Choroid plexus epithelial cell (primary cell): ENCODE measurements at places on chromosomes 1 and 21.
A peak's percentile ranks its signal among the peaks of the same experiment; 100 is the strongest.

DNA sequence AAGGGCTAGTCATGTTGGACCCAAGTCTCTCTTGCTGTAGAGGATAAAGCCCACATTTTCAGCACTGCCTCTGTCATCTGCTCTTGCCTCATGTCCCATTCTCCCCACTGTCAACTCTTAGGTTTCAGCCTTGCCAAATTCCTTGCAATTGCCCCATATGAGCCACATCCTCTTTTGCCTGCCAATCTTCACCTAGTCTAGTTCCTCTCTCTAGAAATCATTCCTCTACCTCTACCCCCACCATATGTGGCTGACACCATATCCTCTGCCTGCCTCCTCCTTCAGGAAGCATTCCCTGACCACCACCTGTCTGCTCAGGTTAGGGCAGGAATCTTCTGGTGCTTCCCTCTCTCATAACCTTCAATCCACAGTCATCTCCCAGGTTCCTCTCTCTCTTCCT, 38.2 kb downstream of the SLC9A1 start:
- peak; percentile 16 for DNase-seq

DNA sequence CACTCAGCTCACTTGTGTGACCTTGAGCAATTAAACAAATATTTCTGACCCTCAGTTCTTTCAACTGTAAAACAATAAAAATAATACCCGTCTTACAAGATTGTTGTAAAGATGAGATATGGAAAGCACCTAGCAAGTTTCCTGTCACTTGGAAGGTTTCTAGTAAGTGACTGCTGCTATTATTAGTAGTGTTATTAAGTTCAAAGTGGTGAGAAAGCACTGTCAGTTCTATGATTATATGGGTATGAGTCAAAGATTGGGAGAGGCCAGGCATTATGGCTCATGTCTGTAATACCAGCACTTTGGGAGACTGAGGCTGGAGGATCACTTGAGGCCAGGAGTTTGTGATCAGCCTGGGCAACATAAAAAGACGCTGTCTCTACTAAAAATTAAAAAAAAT, 145.4 kb downstream of the C1orf21 start:
- DNase-seq, result no peak

DNA sequence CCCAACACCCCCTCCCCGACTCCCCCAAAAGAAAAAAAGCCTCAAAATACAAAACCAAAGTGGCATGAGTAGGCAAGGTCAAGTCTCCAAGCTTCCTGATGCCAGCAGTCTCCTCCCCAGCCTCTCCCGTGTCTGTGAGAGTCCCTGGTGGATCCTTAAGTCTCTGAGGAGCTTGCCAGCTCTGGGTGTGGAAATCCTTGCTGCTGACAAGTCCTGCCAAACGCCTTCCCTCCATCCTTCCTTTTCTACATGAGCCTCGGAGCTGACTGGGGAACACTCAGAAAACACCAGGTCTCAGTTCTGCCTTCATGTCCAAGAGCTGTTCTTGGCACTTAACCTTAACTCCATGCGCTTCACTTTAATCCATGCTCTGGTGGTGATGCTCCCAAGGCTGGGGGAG, 3.7 kb upstream of the ETV3L start:
- no peak for DNase-seq

- DNase-seq, result peak; percentile 92
These were observed 102.6 kb downstream of the KIAA0319L start for GRCh38 chr1:35454616-35455015.

DNA sequence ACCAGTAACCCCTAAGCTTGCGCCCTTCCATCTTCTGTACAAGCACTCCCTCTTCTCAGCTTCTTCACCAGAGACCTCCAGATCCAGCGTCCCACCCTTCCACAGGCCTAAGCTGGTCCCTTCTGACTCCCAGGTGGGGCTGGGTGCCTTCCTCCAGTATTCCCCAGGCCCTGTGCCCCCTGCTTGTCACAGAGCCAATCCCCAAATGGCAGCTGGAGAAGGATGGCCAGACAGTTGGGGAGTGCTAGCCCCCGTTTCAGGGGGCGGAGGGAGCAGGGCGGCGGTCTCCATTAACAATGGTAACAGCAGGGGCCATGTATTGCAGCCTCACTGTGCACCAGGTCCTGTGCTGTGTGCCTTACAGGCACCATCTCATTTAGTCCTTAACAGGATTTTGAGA, 85.7 kb downstream of the KCNN3 start:
- no peak for DNase-seq

DNA sequence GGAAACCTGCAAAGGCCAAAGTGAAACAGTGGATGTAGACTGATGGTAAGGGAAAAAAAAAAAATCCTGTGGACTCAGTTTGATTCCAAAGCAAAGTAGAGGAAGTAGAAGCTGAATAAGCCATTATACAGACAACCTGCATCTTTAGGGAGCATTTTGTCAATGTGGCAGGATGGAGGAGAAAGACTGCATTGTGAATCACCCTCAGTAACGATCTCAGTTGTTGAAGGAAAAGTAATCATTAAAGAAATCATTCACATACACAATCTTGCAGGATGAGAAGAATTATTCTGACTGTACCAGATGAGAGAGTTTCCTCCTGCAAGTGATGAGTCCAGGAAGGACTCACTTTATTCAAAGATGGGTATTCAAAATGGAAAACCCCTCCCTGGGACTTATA, 45.1 kb upstream of the TRIM67 start:
- no peak for DNase-seq

- no peak for DNase-seq
These were observed 579.3 kb upstream of the ADGRL4 start for GRCh38 chr1:79585801-79586200.

DNA sequence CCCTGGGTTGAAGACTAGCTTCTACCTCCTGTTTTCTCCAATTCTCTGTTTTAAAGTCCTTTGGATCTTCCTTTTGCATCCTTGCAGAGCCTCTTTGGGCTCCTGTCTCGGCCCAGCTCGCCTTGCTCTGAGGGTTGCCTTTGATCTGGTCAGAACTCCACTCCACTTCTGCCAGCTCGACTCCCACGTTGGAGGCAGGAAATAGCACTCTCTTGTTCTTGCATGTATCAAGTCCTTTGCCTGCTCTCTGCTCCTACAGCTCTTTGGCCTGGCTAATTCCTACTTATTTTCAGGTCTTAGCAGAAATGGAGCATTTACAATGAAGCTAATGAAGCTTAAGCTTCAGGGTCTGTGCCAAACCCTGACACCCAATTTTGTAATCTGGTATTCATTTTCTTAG, 21.1 kb upstream of the B3GALNT2 start:
- DNase-seq, result no peak

DNA sequence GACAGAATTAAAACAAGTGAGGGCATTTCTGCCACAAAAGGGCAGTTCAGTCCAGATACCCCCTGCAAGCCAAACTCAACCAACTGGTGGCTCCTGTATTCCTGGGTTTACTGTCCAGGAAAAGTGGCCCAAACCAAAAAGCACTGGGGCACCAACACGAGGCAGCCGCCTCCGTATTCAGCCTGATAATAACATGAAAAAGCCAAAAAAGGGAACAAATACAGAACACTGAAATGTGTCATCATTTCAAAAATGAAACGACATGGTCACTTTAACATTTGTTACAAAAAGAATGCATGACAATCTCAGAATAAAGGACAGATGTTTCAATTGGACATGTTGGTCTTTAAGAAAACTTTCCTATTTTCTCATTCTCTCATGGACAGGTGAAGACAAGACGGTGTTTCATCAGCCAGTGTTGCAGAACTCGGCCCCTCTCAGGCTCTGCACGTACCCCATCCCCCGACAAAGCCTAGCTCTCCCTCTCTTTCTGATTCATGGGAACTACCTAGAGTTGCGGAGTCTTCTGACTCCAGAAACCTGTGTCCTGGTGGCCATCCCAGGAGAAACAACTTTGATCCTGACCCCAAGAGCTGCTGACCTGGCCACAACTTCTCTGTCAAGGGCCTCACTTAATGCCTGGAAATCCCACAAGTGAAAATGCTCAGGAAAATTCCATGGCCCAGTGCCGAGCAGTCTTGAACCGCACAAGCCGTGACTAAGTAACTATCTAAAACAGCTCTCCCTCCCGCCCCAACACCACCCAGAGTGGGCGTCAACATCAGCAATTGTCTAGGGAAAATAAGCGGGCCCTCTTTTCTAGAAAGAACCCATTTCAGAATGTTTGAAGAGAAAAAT, 27.1 kb downstream of the ZBTB17 start:
- DNase-seq, result peak; percentile 91

- DNase-seq, result no peak
These were observed 22.2 kb downstream of the DESI2 start for GRCh38 chr1:244675167-244675566.

GRCh38 chr1:48007047-48007446, 9.9 kb upstream of the TRABD2B start:
- DNase-seq, result peak; percentile 94

- peak; percentile 85 for DNase-seq
These were observed 15.9 kb downstream of the NUF2 start for GRCh38 chr1:163337631-163338030.

DNA sequence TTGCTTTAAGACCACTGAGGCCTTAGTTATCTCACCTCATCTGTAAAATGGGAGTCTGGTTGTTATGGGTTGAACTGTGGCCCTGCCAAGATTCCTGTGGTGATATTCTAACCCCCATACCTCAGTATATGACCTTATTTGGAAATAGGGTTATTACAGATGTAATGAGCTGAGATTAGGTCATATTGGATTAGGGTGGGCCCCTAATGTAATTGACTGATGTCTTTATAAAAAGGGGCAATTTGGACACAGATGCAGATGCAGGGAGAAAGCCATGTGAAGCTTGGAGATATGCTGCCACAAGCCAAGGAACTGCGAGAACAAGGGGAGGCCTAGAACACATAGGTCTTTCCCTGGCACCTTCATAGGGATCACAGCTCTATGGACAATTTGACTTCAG, 3.9 kb downstream of the C1orf87 start:
- DNase-seq, result no peak

DNA sequence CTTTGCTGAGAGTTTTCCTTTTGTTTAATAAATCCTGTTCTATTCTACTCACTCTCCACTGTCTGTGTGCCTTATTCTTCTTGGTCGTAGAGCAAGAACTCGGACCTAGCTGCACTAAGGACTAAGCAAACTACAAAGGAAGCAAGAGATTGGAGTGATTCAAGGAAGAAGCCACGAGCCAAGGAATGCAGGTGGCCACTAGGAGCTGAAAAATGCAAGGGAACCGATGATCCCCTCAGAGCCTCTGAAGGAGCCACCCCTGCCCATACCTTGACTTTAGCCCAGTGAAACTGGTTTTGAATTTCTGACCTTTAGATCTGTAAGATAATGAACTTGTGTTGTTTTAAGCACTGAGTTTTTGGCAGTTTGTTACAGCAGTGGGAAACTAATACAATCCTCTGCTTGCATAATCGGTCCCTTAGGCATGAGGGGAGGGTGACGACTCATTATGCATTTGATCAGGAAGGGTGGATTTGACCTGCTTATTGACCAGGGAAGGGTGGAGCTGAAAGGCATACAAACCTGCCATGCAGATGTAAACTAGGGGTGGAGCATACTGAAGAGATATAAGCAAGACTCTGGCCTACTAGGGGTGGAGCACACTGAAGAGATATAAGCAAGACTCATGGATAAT, 6.2 kb upstream of the CA6 start:
- no peak for DNase-seq

DNA sequence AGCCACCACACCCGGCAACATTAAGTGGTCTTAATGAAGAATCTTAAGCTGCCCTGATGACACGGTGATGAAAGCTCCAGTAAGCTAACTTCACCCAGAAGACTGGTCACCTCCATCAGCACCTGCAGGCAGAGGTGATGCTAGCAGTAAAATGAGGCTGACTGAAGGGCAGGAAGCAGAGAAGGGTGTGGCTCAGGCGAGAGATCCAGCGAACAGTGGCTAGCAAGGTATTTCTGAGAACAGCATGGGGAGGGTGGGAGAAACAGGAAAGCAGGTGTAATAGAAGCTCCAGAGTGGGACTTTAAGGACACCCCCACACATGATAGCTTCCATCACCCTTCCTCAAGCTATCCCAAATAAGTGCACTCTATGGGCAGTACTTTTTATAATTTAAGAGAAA, 15.9 kb upstream of the DISP1 start:
- no peak for DNase-seq

DNA sequence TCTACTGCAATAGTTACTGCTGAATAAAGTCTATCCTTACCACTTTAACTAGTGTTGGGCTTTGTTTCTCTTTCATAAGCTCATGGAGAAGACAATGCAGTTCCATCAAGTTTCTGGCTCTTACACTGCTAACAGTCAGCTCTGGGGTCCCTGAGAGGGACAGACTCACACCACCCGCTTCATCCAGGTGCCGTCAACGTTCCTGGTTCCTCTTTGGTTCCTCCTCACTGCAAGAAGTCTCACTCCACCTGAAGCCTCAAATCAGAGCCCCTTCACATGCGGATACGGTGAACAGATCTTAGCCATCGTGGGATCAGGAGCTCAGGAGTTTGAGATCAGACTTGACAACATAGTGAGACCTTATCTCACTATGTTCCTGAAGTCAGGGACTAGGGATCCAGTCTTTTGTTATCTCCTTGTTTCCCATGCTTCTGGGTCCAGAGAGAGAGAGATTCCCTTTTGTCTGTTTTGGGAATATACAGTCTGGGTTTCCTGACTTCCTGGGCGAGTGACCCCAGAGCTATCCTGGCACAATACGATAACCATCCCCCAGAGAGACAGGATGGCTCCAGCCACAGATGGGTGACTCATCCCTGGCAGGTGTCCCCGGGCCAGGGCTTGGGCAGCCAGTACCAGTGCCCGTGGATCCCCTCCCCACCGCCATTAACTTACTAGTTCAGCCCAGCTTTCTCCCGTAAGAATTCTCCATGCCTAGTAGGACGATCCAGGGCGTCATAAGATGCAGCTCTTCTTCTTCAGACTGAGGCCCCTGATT, 14.3 kb upstream of the PCP4 start:
- DNase-seq, result no peak

DNA sequence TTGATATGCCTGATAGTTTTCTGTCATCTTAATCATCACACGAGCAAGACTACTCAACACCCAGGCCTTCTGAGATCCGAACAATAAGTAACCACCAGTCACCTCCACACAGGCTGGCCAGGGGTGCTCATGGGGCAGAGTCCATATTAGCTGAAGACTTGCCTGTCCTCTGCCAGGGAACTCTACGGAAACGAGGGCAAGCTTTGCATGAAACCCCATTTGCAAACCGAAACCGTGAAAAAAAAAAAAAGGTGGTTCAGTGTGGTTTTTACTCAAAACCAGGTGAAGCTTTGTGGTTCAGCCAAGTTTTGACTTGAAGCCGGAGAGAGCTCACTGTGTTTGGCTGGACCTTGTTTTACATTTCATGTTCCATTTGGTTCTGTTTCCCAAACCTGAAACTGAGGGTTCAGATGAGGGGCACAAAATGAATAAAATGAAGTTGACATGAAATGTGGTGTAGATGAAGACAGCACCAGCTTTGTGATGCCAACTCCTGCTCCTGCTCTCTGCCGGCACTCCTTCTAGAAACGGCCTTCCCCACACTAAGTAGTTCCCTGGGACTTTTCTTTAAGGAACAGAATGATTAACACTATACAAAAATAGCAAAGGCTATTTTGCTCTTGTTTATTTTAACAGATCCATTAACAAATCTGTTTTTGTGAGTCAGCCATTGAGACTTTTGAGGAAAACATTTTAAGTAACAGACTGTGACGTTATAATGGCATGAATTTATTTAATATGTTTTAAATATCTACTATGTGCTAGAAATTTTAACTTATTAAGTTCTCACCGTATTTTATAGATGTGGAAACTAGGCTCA, 74.7 kb downstream of the RUNX1 start:
- no peak for DNase-seq
